Motor neuron (in vitro differentiated cells): ENCODE measurements at places on chromosomes 13 and 19.

- ATAC-seq: peak; percentile 68
These were observed 1276.8 kb downstream of the UQCRFS1 start for GRCh38 chr19:27936139-27936538.

- ATAC-seq: no peak
These were observed 202.2 kb downstream of the SUCLA2 start for GRCh38 chr13:47798906-47799305.

DNA sequence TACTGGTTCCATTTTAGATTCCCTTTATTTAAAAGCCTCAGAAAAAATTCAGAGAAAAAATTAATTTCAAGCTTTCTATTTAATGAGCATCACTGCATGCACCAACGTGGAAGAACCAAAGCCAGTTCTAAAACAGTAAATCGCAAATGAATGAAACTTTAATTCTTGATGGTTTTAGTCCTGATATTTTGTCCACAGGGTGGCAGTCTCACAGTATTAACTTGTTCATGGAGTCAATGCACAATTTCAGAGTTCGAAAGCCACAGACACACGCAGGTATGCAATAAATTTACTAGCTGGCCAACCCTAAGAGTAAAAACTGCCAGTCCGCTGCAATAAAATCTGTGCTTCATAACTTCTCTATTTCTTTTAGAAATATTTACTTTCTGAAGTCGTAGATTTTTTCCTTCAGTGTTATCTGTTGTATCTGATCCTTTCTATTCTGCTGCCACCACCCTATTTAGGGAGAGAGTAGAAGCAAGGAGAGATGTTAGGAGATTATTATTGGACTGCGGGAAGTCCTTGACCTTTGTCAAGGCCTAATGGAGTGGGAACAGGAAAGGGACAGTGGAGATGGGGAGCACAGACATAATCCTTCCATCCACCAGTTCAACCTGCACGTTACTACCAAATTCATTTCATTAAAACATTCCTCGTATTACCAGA is 7.0 kb upstream of the WBP4 start:
- peak; percentile 43 for ATAC-seq

DNA sequence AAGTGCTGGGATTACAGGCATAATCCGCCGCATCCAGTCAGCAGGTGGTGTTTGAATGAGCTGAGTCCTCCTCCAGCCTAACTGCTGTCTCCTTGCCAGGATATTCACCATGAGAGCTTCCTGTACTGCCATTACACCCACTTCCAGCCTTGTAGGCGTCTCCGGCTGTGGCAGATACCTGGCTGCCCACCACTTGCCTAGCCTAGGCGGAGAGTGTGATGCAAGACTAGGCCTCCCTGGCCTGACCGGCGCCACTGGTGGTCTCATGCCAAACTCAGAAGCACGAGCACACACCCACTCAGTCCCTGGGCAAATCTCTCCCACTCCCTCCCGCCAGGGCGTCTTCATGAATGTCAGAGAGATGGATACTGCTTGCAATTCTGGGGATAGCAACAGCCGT is 16.6 kb downstream of the IL12RB1 start:
- ATAC-seq: no peak

- ATAC-seq: no peak
These were observed 38.2 kb upstream of the SCEL start for GRCh38 chr13:77497350-77497749.

DNA sequence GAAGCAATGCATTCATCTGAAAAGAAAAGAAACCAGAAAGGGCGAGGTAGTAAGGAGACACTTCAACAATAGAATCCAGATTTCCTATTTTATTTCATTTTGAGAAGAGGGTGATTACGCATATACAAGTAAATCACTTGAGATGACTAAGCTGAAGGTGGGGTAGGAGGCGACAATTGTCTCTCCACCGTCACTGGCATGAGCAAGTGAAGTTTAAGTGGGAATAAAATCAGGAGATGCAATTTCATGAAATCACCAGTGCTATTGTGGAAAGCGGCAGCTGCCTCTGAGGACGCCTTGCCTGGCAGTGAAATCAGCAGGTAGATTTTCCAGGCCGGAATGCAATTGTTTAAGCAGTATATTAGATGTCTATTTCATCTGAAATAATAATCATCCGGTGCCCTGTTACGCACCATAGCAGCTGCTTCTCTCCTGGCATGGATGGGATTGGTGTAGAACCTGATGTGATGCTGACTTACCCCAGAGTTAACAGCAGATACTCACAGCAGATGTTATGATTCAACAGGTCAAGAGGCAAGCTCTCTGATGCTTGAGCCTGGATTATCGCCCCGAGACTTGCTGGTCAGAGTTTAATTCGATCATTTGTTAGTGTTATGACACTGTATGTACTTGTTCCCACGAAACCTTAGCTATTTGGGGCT is 64.3 kb downstream of the RASL11A start:
- ATAC-seq: peak; percentile 79

DNA sequence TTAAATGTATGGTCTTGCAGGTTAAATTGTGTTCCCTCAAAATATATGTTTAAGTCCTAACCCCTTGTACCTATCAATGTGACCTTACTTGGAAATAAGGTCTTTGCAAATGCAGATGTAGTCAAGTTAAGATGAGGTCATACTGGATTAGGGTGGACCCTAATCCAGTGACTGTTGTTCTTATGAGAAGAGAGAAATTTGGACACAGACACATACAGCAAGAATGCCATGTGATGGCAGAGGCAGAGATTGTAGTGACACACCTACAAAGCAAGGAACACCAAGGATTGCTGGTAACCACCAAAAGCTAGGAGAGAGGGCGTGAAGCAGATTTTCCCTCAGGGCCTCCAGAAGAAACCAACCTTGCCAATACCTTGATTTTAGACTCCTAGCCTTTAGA is 50.2 kb downstream of the LACC1 start:
- ATAC-seq: no peak

GRCh38 chr19:41620171-41620570 is 6.7 kb downstream of the CEACAM4 start:
- no peak for ATAC-seq

DNA sequence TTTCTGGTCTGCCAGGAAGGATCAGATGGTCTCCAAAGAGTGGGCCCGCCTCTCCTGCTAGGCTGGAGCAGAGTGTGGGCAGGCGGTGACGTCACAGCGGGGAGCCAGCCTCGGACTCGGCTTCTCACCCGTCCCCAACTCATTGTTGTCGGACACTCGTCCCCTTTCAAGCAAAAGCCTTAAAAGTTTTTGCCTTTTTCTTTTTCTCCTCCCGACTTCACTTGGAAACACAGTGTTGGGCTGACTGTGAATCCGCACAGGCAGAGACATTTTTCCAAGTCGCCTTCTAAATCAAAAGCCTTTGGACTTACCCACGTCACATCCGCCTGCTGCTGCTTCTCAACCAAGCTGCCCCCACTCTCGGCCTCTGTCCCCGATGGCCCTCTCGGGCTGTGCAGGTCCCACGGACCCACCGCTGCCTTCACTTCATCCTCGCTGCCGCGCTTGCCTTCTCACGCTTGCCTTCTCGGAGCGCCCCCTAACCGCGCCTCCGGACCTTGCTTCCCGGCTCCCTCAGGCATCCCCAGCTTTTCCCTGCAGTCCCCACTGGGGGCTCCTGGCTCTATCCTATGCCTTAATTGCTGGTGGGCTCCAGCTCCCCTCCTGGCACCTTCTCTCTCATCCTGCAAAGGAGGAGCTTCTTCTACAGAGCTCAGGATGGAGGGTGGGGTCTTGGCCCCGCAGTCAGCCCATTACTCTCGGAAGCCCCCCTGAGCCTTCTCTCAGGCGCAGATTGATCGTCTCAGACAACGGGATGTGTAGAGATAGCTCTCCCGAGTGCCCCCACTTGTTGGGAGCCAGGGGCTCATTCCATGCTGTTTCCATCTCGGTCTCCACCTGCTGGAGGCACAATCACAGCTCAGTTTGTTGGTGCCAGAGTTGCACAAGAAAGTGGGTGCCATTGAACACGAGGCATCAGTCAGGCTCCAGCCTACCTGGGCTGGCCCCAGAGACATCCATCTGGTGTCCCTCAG is 3.9 kb upstream of the ZNF135 start:
- ATAC-seq: no peak

GRCh38 chr13:98751861-98752466 is 508 bp downstream of the SLC15A1 start:
- peak; percentile 69 for ATAC-seq

GRCh38 chr19:11699931-11700794 is 38.6 kb downstream of the ZNF823 start:
- peak; percentile 56 for ATAC-seq

- ATAC-seq: no peak
These were observed 343.0 kb downstream of the KLF5 start for GRCh38 chr13:73401769-73402168.

DNA sequence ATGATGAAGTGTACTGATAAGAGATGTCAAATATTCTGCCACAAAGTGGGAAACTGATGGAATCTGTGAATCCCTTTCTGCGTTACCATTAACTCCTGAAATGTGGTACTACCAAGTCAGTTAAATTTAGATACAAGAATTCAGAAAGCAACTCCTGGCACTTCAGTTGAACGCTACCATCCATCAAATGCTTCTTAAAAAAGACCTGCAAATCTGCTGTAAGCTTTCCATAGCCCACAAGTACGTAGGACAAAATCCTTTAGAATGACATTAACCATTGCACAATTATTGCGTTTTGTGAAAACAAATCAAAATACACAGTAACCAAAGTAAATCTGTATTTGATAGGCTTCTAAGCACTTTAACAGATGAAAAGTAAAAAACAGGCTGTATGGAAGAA is 5.4 kb downstream of the SMAD9 start:
- no peak for ATAC-seq

DNA sequence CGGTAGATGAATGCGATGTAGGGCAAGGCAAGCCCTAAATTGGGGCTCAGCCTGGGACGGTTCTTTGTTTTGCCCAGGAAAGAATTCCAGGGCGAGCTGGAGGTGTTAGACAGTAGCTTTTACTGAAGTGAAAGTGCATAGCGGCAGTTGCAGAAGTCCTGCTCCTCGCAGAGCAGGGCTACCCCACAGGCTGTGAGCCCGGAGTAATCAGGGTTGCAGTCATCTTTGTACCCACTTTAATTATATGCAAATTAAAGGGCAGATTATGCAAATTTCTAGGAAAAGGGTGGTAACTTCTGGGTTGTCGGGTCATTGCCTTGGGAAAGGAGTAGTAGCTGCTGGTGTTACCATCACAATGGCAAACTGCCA is 30.5 kb downstream of the VAV1 start:
- ATAC-seq: no peak

- no peak for ATAC-seq
These were observed 202.6 kb downstream of the TSHZ3 start for GRCh38 chr19:31146546-31147183.

DNA sequence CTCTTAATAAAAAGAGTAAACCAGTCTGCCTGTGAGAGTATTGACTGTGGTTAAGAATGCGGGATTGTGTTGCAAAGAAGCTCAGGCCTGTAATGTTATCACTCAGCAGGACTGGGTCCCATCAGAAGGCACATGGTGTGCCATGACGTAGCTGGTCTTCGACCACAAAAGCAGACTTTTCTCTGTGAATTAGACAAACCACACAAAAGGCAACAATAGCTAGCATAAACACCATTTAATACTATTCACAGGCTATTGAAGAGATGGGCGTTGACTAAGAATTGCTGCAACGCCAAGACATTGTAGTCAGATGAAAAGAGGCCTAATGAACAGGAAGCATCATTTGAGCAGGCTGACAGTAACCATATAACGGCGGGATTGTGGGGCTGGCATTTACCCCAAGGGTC is 235.6 kb upstream of the SOX21 start:
- ATAC-seq: peak; percentile 94

DNA sequence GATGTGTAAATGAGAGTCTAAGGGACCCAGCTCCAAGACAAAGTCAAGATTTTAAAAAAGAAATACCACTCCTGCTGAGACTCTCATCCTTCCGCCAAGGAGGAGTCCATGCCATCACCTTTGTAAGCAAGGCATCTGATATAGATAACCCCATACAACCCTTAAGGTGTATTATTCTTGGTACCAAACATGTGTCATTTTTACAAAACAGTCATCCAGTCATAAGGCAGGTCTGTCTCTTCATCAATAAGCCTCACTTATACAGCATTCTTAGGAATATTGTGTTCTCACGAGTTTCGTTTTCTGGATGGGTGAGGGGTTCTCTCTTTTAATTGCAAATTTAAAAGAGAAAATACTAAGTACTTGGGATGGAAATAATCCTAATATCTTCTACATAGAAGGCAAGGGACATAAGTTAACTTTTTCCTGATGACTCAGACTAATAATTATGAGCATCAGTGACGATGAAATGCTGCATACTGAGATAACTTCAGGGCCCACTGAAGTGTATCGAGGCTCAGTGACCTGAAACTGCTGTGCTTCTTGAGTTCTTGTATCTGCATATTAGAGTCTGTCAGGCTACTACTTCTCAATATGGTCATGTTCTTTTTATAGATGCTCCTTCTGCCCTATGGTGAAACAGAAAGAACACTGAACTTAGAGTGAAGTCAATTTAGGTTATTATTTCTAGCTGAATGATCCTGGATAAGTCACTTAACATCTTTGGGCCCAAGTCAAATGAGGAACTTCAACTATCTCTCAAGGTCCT is 166.6 kb downstream of the KLF12 start:
- no peak for ATAC-seq

GRCh38 chr13:112777637-112778406 is 88.0 kb downstream of the ATP11A start:
- no peak for ATAC-seq

- peak; percentile 62 for ATAC-seq
These were observed 27.0 kb upstream of the MIER2 start for GRCh38 chr19:371501-372168.

DNA sequence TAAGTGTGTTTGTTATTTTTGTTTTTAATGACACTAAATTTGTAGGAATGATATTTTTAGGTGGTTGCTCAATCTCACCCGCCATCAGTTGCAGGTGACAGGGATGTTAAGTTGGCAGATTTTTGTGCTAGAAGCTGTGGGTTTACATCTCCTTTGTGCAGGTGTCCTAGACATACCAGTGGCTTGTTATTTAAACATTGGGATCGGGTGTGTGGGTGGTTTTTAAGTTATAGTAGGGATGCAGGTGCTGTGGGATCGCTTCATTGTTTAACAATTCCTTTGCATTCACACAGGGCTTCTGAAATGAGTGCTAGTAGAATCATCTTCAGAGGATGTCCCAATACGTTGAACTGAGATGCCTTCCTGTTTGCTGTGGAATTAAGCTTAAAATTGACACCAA is 100.0 kb downstream of the SHISA2 start:
- ATAC-seq: no peak
